ENCODE measurements at places on chromosomes 7 and 10. TPM values are rescaled to one million over a fixed set of nuclear protein-coding genes. Genes with fewer than 3 reads are reported as not detected.

ADIRF gene
- not detected for total RNA-seq

MARCHF5 gene
- 25.9 TPM for total RNA-seq

DNA sequence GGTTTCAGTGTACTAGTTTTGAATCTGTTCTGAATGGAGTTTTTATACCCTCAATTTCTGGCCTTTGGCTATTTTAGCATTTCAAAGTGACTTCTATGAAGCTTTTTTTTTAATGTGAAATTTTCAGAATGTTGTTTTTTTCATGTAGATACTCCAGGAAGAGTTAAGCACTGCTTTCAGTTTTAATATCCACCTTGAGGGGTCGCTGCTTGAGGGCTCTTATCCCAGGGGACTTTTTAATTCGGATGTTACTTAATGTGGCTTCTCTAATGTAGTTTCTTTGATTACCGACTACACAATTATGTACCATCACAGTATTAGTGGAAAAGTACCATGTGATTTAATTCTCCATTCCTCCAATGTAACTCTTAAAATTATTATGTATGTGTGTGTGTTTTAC lies 5.2 kb downstream of the IFIT5 start:
- H3K36me3 ChIP-seq: peaks cover 36% of the 10 kb centered on the region
- peaks cover 36% of the 10 kb centered on the region for H3K4me1 ChIP-seq
- peak; percentile 24 for DNase-seq
- no peak overlapping the region for H3K4me3 ChIP-seq

DNA sequence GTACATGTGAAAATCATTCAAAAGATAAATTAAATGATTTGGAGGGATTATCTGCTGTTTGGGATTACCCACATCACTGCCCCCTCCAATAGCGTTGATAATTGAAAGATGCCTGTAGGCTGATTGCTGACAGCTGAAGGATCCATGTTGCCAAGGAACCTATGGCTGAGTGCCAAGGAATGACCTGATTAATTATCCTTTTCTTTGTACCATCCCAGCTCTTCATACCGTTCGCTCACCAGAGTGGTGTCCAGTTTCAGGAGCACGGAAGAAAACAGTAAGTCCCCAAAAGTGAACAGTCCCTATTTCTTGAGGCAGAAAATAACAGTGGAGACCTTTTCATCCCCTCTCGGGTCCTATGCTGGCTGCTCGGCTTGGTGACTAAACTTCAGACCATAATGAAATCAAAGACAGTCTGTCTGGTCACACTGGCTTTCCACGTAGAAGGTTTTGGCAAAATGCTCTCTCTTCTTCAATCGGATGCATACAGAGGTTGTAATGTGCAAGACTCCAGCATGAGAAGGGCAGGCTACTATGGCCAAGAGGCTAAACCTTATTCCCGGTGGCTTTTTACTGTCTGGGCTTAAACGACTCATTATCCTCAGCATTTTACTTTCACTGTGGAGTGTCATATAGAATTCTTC lies 108.8 kb downstream of the SPAG6 start:
- DNase-seq: no peak
- H3K27me3 ChIP-seq: no peaks in the 10 kb centered on the region
- no peak overlapping the region for H3K4me3 ChIP-seq
- H3K36me3 ChIP-seq: no peaks in the 10 kb centered on the region

GRCh38 chr10:51010977-51011376 lies 63.3 kb upstream of the PRKG1 start:
- H3K27me3 ChIP-seq: peaks cover 15% of the 10 kb centered on the region
- DNase-seq: peak; percentile 21
- no peaks in the 10 kb centered on the region for H3K36me3 ChIP-seq
- H3K4me3 ChIP-seq: no peak overlapping the region
- no peaks in the 10 kb centered on the region for H3K4me1 ChIP-seq

- H3K36me3 ChIP-seq: no peaks in the 10 kb centered on the region
- DNase-seq: no peak
- H3K4me3 ChIP-seq: no peak overlapping the region
- peaks cover 56% of the 10 kb centered on the region for H3K27me3 ChIP-seq
Observed at GRCh38 chr10:114402871-114403540, 1.3 kb downstream of the AFAP1L2 start.

TSPAN15 gene
- 0.85 TPM for total RNA-seq

GRCh38 chr7:24911213-24911603 lies 68.8 kb downstream of the OSBPL3 start:
- peaks cover 62% of the 10 kb centered on the region for H3K4me1 ChIP-seq
- H3K4me3 ChIP-seq: peak overlapping the region; percentile 10

DNA sequence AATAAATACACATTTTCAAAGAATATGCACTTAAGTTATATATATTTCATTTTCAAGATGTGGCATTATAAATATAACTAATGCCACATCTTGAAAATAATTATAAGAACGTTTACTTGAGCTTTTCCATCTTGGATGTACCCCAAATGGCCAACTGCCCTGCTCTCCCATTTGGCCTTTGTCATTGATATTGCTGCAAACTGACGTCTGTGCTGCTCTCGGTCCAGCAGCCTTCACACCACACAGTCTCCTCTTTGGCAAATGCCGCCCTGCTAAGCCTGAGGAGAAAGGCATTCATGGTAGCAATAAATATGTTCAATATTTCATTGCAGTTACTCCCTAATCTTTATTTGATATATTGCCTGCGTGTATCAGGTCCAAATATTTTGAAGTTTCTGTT lies 384.6 kb upstream of the ADARB2 start:
- H3K27me3 ChIP-seq: peaks cover 2% of the 10 kb centered on the region
- H3K27ac ChIP-seq: no peak overlapping the region
- H3K4me3 ChIP-seq: no peak overlapping the region

DNA sequence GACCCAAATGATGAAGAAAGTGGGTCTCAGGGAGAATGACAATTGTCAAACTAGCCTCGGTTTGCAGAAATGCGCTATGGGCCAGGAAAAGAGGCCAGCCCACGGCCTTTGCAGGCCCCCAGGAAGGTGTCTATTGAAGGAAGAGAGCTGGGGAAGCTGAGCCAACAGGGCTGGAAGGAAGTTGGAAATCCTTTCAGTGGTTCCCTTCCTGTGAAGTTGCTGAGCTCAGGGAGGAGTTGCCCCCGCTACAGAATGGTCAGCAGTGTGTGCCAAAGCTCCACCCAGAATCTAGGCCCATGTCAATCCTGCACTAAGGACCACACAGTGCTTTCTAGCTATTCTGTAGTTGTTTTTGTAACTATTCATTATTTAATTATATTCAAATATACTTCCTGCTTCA lies 91.6 kb upstream of the ANLN start:
- H3K4me1 ChIP-seq: no peaks in the 10 kb centered on the region
- H3K27me3 ChIP-seq: no peaks in the 10 kb centered on the region
- H3K4me3 ChIP-seq: no peak overlapping the region
- H3K27ac ChIP-seq: no peak overlapping the region
- DNase-seq: no peak
- H3K36me3 ChIP-seq: no peaks in the 10 kb centered on the region

DNA sequence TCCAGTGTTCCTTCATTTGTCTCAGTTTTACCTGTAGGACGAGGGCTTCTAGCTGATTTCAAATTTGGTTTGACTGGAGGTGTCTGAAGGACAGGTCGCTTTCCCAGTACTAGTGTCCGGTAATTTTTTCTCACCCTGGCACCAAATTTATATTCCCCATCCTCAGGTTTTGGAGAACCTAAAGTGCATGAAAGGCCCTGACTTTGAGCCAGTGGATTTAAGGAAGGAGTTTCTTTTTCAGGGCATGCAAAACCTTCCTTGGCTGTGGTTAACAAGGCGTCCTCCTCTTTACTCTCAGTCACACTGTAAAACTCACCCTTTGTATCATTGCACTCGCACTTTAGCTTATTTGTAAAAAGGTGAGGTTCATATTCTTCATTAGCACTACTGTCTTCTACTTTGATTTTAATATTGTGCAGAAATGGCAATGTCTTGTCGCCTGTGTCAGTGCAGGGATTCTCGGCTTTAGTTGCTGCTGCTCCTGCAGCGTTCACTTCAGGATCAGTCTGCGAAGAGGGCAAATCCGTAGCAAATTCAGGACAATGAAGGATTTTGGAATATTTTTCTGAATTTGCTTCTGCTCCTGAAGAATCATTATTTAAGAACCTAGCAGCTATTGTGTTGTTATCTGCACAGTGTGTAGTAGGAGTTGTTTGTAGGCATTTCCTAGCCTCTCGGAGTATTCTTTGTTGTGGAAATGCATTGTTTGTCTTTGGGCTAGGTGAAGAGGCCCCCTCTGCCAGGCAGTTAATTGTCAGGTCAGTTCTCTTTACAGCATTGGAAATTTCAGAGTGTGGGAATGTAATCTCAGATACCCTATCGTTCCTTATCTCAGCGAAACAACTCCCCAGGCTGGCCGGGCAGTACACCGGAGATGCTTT lies 9.9 kb downstream of the SKIDA1 start:
- H3K27ac ChIP-seq: no peak overlapping the region
- no peaks in the 10 kb centered on the region for H3K36me3 ChIP-seq
- H3K4me3 ChIP-seq: peak overlapping the region; percentile 54
- peaks cover 66% of the 10 kb centered on the region for H3K27me3 ChIP-seq
- peaks cover 34% of the 10 kb centered on the region for H3K4me1 ChIP-seq

GRCh38 chr7:26493737-26494428 lies 202.2 kb downstream of the SNX10 start:
- H3K4me3 ChIP-seq: no peak overlapping the region
- no peak overlapping the region for H3K27ac ChIP-seq
- no peak for DNase-seq
- H3K27me3 ChIP-seq: peaks cover 2% of the 10 kb centered on the region
- no peaks in the 10 kb centered on the region for H3K36me3 ChIP-seq

DNA sequence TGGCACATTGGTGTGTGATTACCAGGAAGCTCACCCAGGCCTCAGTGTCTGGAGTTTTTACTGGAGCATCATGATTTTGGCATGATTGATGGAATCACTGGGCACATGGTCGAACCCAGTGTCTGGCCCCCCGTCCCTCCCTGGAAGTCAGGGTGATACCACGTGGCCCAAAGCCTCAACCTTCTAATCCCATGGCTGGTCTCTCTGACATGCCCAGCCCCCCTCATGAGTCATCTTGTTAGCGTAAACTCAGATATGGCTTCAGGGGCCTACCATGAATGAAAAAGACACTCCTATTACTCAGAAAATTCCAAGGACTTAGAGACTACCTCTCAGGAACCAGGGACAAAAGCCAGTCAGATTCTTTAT lies 109.3 kb downstream of the GRK5 start:
- peak; percentile 31 for DNase-seq
- H3K27me3 ChIP-seq: no peaks in the 10 kb centered on the region
- H3K4me1 ChIP-seq: peaks cover 63% of the 10 kb centered on the region
- H3K27ac ChIP-seq: peak overlapping the region; percentile 72
- no peak overlapping the region for H3K4me3 ChIP-seq
- peaks cover 8% of the 10 kb centered on the region for H3K36me3 ChIP-seq
